ENCODE measurements at places on chromosomes 4 and X. TPM values are rescaled to one million over a fixed set of nuclear protein-coding genes. Genes with fewer than 3 reads are reported as not detected.

- DNase-seq: no peak
Observed at GRCh38 chr4:3858046-3858730, 92.0 kb downstream of the ADRA2C start.

GRCh38 chrX:21960569-21961541 lies 20.3 kb downstream of the SMS start:
- DNase-seq: no peak

DNA sequence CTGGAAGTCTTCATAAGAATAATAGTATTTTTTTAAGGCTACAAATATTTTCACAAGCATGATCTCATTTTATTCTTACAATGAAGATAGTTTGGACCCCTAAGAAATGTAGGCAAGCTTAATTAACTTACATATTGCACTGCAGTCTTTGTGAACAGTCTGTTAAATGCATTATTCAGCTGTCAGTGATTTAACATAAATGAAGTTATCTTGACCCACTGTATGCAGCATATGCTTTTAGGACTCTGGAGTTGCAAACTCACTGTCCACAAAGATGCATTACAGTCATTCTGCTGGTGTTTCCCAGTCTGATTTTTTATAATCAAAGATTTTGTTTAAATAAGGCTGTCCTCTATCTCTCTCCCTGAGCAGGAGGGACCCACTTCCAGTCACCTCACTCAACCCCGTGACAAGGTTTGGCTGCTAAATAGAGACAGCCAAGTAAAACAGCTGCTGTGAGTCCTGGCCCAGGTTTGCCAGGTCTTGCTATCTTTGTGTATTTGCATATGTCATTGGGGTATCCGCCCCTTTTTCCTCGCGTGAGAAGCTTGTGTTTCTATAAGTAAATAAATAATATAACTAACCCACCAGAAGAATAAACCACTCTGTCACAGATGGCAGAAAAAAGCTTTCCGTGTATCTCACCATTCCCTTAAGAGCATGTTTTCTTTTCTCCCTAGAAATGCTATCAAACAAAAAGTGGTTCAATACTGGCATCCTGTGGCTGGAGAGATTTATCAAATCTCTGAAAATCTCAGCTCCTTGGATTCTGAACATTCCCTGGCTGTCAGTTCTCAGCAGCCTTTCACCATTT lies 67.0 kb downstream of the SLC7A11 start:
- DNase-seq: no peak

GRCh38 chr4:124409044-124409443 lies 303.5 kb downstream of the ANKRD50 start:
- DNase-seq: no peak

TCP11X2 gene
- total RNA-seq: not detected

HDX gene
- total RNA-seq: not detected

DNA sequence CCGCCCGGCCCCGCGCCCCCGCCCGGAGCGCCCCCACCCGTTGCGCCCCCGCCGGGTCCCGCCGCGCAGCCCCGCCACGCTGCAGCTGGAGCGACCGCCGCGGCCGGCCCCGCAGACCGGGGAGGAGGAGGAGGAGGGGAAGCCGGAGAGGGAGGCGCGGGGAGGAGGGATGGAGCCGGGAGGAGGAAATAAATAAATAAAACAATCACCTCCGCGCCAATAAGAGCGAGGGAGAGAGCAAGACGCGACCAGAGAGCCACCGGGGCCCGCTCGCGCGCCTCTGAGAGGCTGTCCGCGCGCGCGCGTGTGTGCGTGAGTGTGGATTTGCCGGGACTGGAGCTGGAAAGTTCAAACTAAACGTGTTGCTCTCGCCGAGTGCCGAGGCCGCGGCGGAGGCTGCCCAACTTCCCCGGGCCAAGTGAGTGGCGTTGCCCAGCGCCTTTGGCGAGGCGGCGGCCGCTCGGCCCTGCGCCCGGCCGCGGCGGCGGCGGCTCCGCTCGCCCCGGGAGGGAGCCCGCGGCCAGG lies 2184.4 kb upstream of the TENM3 start:
- no peak for DNase-seq

DNA sequence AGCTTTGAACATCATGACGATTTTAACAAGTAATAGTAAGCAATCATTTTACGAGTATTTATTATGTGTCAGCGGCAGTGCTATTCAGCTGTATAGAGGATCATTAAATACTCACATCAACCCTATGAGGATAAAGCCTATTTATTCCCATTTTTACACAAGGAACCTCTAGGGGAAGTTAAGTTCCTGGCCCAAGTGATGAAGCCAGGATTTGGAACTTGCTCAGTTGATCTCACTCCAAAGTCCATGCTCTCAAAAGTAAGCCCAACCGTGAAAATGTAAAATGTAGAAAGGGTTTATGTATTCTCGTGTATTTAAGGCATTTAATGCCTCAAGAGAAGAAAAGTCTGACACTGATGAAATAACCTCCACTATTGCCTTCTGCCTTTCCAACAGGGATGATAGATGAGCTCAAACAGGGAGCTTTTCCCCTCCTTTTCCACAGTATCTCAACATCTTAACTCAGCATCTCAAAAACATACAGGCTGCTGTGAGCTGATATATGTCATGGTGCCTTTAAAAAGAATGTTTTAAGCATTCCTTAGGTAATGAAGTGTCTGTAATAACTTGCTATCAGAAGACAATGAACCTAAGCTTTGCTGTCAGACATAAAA lies 35.0 kb upstream of the PLA2G12A start:
- DNase-seq: no peak
